ENCODE measurements at places on chromosomes 13 and 19.

GRCh38 chr13:67292886-67293285 lies 62.8 kb upstream of the PCDH9 start:
- no peak for DNase-seq

DNA sequence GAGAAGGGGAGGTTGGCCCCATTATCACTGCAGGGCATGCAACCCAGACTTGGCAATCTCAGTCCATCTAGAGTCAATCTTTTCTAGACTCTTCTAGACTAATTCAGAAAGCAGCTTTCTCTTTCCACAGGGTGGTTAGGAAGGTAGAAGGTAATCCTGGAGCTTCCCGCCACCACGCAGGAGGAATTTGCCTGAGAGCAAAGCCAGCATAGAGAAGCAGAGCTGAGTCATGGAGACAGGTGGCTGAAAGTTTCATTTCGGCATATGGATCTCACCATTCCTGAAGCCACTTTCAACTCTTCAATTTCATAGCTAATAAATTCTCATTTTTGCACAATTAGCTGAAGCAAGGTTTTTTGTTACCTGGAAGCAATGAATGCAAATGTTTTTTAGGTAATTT lies 29.0 kb upstream of the FFAR2 start:
- no peak for DNase-seq

GRCh38 chr19:7428651-7429113 lies 60.2 kb downstream of the PEX11G start:
- DNase-seq, result peak; percentile 55

DNA sequence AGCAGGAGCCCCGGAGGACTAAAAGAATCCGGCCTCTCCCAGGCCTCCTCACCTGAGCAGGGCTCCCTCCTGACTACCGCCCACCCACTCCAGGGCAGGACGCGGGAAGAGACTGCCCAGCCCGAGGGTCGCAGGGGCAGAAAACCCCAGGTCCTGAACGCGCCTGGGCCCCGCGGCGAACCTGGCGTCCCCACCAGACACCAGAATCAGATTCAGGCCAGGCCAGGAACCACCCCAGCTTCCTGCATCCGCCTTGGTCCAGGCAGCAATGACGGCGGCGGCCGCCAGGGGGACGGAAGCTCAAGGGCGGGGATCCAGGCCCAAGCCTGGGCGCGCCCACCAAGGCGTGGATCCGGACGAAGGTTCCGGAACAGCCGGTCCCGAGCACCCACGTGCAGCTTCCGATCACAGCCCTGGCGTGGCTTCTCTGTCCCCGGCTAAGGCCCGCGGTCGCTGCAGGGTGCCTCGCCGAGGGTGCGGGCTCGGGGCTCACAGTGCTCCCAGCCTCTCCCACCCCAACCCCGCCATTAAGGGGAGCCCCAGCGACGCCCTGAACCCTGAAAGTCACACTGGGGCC lies 3.6 kb downstream of the LGALS7 start:
- peak; percentile 89 for DNase-seq

GRCh38 chr19:46741447-46741846 lies 4.4 kb upstream of the FKRP start:
- DNase-seq, result no peak

DNA sequence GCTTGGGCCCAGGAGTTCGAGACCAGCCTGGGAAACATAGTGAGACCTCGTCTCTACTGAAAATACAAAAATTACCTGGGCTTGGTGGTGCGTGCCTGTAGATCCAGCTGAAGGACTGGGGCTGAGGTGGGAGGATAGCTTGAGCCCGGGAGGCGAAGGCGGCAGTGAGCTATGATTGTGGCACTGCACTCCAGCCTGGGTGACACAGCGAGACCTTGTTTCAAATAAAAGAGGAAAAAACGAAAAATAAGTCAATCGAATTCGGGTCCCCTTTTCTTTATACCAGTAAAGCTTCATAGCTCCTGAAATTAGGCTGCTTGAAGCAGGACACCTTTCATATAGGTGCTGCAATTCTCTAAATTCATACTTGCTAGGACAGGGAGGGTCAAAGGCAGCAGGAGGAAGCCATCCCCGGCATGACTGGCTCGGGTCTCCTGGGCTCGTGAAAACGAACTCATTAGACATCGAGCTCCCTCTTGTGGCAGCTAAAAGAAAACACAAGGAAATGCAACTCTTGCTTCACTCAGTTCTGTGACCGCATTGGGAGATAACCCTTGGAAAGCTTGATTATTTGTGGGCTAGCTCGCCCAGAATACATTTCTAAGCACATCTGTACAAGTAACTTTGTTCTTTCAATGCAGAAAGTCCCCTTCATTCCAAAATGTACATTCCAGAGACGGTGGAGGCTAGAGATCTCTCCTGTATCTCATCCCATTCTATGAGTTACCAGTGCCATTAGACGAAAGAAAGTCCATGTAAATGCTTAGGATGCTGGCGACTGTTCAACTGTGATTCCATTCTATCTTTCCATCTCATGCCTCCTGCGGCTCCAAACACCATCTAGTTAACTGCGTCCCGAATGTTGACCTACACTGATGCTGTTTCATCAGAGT lies 16.8 kb downstream of the FPR2 start:
- peak; percentile 74 for DNase-seq

- no peak for DNase-seq
Measured at GRCh38 chr13:75153386-75153785, 328.6 kb downstream of the TBC1D4 start.

- no peak for DNase-seq
Measured at GRCh38 chr19:54600212-54600611, 6.8 kb downstream of the LILRA1 start.

GRCh38 chr19:14565298-14565679 lies 6.6 kb downstream of the NDUFB7 start:
- no peak for DNase-seq

GRCh38 chr19:16024266-16025107 lies 51.8 kb upstream of the TPM4 start:
- no peak for DNase-seq

DNA sequence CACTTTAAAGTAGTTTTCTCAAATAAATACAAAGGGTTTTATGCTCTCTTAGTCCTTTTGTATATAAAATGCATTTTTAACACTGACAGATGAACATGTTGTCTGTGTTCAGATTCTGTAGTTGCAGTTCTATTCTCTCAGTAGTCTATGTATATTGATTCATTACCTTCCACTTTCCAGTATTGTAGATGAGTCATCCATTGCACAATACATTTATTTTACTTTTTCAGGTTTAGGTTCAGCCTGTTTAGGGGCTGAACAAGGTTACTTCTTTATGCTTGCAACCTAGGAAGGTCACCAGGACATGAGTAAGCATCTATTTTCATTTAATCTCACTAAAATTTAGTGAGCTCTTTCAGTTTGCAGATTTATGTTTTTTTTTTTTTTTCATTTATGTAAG lies 173.6 kb downstream of the NALCN start:
- DNase-seq, result no peak

DNA sequence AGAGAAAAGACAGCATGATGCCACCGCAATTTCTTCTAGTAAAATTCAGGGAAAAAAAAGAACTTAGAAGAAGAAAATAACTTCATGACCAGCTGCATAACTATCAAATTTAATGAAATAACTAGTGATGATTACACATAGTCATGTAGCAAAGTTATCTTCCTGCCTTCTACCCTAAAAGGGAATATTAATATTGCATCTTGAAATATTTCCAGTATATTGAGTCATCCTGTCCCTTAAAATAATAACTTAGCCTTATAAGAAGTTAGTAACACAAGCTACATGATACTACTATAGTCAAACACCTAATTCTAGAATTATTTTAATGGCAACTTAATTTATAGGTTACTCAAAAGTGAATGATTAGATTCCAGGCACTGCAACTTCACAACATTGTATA lies 289.2 kb downstream of the KLF12 start:
- DNase-seq, result no peak

- no peak for DNase-seq
Measured at GRCh38 chr13:48446464-48446863, 33.6 kb upstream of the LPAR6 start.

GRCh38 chr13:31870511-31870910 lies 131.2 kb downstream of the RXFP2 start:
- DNase-seq, result no peak

- DNase-seq, result no peak
Measured at GRCh38 chr13:109331011-109331433, 455.4 kb downstream of the IRS2 start.

DNA sequence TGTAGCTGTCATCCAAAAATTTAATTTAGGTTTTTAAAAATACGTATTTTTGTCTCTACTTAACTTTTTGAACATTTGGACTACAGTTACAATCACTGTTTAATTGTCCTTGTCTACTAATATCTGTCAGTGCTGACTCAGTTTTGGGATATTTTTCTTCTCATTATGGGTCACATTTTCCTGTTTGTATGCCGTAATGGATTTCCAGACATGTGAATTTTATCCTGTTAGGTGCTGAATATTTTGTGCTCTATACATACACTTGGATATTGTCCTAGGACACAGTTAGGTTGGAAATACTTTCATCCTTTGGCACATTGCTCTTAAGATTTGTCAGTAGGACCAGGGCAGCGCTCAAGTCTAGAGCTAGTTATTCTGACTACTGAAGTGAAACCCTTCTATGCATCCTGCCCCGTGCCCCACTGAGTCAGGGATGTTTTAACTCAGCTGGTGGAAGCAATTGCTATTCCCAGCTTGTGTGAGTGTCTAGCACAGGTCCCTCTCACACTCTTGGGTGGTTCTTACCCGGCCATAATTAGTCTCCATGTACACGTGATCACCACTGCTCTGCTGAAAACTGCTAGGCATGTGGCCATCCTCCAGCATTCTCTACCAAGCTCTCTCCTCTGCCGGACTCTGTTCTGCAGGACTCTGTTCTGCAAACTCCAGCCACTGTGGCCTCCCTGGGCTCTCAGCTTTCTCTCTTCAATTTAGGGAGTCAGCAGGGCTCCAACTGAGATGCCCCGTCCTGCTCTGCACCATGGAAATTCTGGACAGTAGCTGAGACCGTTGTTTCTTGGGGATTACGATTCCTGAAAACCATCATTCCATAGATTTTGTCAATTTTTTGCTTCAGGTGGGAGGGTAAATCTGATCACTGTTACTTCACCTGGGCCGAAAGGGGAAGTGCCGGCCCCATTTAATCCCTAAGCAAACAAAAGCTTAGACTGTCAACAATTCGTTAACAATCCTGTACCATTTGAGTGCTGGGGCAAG lies 11.1 kb downstream of the PROZ start:
- no peak for DNase-seq

DNA sequence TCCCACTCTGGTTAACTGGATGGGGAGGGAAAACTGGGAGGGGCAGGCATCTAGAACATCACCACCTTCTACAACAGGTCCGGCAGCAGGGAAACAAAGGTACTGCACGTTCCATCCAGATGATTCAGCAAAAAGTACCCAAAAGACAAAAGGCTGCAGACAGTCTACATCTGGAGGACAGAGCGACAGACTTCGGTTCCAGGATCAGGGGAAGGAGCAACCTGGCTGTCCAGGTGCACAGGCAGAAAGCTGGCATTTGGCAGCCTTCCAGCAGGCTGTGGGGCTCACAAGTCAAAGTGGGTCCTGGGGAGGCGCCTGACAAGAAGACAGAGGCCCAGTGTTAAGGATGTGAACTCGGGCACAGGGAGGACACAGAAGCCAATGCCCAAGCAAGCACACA lies 202.9 kb downstream of the SUCLA2 start:
- no peak for DNase-seq

- DNase-seq, result no peak
Measured at GRCh38 chr19:21130097-21130775, 11.6 kb upstream of the ZNF431 start.

DNA sequence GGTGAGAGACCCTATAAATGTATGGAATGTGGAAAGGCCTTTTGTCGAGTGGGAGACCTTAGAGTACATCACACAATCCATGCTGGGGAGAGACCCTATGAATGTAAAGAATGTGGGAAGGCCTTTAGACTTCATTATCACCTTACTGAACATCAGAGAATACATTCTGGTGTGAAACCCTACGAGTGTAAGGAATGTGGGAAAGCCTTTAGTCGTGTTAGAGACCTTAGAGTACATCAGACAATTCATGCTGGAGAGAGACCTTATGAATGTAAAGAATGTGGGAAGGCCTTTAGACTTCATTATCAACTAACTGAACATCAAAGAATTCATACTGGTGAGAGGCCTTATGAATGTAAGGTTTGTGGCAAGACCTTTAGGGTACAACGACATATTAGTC lies 17.1 kb downstream of the ZNF546 start:
- no peak for DNase-seq

GRCh38 chr19:46180701-46181387 lies 32.8 kb downstream of the IGFL2 start:
- no peak for DNase-seq

DNA sequence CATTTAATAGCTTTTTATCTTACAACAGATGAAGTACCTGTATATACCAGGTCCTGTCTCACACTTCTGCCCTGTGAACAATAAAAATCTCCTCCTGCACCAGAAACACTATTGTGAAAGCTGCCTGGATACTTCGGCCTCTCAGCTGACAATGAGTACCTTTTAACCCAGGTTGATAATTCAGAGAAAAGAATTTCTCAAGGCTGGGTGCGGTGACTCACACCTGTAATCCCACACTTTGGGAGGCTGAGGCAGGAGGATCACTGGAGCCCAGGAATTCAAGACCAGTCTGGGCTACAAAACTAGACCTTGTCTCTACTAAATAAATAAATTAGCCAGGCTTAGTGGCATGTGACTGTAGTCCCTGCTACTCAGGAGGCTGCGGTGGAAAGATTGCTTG lies 65.3 kb upstream of the TM9SF2 start:
- no peak for DNase-seq

DNA sequence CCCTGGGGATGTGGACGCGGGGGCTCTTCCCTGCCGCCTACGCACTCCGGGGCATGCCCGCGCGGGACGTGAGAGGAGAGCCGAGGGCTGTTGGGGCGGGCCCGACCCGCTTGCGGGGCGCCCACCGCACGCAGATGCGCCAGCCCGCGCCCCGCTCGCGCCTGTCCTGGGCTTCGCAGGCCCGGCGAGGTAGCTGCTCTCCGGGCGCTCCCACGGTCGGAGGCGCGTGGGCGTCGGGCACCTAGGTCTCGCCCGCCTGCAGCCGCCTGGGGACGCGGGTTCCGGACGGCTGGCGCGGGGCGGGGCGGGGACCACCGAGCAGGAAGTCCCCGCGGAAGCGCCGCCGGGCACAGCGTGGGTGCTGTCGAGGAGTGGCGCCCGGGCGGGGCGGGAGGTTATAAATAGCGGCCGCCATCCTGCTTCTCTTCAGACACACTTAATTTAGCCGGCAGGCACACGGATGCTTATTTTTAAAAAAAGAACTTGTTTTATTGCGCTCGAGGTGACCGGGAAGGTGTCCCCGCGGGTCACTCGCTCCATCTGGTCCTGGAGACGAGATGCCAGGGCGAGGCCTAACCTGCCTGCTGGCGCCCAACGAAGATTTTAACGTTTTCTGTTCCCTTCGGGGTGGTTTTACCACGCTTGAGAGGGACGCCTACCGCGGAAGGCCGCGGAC lies 561 bp upstream of the GJA3 start:
- peak; percentile 86 for DNase-seq

GRCh38 chr13:110047496-110047895 lies 259.5 kb downstream of the COL4A1 start:
- DNase-seq, result no peak

All from GM12865 (cell line).